ENCODE measurements at places on chromosomes 11 and 22. TPM values are rescaled to one million over a fixed set of nuclear protein-coding genes. Genes with fewer than 3 reads are reported as not detected.

DNA sequence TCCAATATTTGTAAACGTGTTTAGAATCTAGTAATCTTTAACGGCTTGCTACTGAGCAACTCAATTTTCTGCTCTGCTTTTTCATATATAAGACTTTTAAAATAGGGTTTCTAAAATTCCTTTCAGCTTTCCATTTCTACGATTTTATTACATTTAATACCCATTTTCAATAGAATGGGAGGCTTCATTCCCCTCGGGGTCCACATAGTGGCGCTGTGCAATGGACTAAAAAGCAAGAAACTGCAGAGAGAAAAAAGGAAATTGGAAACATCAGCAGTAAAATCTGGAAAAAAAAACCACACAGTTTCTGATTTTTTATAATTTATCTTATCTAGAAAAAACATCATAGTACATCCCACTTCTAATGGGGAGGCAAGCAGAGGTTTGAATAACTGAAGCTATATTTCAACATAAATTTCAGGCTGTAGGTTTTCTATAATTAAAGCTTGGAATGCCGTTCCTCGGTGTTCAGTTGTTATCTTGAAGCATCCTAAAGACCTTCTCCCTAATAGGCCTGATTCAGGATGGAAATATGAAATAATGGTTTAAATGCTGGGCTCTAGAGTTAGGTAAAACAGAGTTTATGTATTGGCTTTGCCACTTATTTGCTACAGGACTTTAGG lies 18.7 kb upstream of the JHY start:
- DNase-seq: no peak

- DNase-seq: no peak
Observed at GRCh38 chr11:43130616-43131015, 181.2 kb upstream of the API5 start.

GRCh38 chr11:71301858-71302533 lies 49.6 kb upstream of the SHANK2 start:
- no peak for DNase-seq

GRCh38 chr11:35815556-35816315 lies 128.1 kb upstream of the LDLRAD3 start:
- no peak for DNase-seq

IGLL1 gene
- total RNA-seq: not detected
